CD4-positive, alpha-beta memory T cell (primary cell): ENCODE measurements at places on chromosomes 4 and X.

DNA sequence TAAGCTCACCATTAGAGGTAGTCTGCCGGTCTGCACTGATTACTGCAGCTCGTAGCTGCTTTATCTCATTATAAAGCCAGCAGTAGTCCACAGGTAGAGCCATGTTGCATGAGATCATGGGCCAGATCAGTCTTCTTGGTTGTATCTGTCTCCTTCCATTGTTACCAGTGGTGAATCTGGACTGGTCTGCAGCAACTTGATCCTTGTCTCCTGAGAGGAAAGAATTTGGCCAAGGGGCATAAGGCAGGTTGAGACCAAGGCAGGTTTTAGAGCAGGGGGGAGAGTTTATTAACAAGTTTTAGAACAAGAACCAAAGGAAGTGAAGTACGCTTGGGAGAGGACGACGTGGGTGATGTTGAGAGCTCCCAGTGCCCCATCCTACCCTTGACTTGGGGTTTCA, 228.5 kb downstream of the STIM2 start:
- no peak for DNase-seq

GRCh38 chrX:12798601-12799000, 7.4 kb downstream of the PRPS2 start:
- no peak for DNase-seq

DNA sequence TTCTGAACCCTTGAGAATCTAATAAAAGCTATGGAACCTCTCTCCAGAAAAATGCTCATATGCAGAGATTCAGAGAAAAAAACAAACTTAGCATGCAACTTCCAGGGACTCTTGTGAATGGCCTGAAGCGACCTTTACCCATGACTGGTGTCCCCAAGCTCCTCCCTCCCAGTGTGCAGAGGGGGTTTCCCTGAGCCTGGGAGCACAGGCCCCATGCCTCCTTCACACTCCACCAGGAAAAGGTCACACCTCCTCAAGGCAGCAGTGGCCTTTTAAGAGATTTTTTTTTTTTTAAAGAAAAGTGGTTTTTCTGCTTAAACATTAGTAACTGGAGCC, 13.3 kb upstream of the UBA6 start:
- DNase-seq, result no peak

- no peak for DNase-seq
Observed at GRCh38 chr4:57351731-57352130, 241.5 kb upstream of the IGFBP7 start.

DNA sequence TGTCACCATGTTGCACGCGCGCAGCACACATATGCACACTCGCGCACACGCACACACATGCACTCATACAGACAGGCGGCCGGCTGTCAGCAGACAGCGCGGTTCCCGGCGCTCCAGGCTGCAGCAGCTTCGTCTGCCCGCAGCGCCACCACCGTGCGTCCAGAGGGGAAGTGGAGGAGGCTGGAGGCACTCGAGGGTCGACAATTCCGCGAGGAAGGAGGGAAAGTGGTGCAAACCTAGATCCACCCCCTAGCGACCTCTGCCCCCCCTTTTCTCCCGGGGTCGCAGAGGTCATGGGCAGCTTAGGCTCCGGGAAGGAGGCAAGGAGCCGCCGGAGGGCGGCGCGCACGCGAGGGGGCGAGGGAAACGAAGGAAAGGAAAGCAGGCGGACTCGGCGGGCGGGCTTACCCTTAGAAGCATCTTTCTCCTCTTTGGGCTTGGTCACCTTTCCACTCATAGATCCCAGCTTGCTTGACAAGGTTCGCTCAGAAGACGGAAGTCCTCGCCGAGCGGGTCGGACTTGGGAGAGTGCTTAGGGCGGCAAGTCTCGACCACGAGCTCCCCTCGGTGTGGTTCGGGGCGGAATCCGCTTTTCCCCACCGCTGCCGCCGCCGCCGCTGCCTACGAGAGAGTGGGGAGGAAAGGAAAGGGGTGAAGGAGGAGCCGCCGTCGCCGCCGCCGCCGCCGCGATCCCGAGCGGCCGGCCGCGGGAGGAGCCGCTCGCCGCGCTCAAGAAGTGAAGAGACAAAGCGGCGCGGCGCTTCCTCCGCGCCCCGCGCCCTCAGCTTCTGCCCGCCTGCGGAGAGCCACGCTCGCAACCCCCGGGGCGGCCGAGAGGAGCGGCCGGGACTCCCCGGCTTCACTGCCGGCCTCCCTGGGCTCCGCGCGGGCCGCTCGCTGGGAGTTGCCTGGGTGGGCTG, 326.6 kb upstream of the F9 start:
- no peak for DNase-seq

GRCh38 chr4:43379016-43379415, 486.5 kb downstream of the GRXCR1 start:
- no peak for DNase-seq

DNA sequence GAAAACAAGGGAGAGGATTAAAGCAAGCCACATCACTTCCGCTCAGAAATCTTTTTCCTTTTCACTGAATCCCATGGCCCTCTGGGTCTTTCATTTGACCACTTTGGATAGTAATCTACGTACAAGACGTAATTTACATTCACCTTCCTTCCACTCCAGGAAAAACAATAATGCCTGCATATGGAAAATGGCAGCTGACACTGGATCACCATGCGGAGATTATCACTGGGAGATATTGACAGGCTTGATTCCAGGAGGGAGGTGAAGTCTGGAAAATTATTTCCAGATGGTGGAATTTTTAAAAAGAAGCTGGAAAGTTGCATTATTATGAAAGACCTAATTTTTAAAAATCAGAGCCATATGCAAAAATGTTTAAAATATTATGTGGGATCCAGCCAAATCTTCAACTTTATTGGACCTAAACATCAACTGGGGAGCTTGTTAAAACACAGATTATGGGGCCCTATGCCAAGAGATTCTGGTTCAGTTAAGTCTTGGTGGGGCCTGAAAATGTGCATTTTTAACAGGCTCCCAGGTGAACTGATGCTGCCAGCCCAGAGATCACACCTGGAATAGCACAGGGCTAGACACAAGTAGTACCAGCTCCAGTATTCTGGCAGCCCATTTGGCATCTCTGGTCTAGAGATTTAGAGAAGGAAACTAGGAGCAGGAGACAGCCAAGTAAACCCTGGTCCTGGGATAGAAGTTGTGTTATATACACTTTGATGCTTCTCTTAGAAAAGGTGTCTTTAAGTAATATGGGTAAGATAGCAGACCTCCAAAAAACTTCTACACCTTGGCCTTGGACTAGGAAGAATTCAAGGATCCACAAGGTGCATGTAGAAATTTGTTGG, 290.3 kb upstream of the LDB2 start:
- DNase-seq, result no peak

DNA sequence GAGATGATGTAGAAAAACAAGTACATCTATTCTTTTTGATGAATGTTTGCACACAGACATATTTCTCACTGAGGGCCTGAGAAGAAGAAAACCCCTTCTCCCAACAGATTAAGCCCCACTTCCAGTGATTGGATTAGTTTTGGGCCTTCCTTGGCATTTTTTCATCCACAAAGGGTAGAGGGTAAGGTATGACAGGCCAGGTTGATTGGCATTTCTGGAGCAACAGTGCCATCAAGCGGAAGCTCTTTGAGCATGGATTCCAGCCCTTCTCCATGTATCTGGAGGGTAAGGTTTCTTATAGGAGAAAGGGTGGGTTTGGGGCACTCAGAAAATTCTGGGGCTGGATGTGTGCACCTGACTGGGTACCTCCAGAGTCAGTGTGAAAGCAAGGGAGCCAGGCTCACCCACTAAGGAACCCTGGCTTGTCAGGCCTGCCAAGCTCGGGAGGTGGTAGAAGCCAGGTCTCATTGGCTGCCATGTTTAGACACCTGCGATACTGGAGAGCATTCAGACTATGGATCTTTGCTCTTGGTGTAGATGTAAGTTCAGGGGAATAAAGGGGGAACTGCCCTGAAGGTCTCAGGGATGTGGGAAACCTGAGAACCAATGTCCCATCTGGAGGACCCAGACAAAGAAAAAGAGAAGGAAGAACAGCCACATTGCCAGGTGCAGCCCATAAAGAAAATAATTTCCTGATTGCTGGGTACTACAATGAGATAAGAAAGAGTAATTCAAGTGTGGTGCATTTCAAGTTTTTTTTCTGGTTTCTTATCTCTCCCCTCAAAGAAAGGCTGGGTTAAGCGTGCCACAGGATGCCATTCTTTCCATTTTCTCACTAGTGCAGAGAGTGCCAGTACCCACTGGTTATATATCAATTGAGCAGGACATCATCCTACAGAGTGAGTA, 222.3 kb upstream of the AGTR2 start:
- no peak for DNase-seq

GRCh38 chr4:105933083-105933482, 37.8 kb downstream of the NPNT start:
- DNase-seq, result no peak

DNA sequence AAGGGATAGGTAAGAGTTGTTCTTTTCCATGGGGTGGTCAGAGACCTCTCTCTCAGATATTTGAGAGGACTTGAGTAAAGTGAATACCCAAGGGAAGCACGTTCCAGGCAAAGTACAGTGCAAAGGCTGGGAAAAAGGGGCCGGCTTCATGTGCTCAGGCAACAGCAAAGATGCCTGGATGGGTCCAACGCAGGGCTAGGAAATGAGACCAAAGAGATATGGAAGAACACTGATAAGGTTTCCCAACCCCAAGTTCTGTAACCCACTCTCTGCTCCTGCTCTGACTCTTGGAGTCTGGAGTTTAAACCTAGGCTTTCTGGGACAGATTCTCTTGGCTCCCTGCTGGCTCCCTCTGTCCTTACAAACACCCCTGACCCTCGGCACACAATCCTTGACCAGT, 36.2 kb upstream of the PROM1 start:
- no peak for DNase-seq

DNA sequence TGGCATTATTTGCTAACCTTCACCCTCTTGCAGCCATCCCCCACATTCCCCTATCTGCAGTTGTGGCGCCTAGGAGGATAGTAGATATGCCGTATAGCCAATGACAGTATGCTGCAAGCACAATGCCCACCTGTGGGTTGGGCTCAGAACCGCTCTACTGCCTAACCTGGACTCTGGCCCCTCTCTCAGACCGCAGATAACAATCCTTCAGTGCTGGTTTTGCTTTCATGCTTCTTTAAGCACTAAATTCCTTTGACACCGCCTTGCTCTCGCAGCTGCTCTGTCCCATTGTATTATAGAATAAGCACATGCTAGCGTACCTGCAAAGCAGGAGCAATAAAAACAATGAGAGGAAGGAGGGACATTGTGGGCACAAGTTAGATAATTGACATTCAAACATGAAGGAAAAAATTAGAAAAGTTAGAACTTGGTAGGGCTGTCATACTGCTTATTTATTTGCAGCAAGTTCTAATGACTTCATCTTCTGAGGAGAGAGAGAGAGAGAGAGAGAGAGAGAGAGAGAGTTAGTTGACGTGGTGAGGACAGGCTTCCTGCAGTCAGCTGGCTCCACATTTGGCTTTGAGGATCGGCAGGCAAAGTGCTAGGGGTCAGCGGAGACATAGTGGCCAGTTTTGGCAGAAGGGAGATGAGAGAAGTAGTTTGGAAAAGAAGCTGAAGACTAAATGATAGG, 55.8 kb downstream of the WWC2 start:
- DNase-seq, result no peak

GRCh38 chrX:13001097-13001496, 26.2 kb downstream of the TMSB4X start:
- DNase-seq, result no peak

DNA sequence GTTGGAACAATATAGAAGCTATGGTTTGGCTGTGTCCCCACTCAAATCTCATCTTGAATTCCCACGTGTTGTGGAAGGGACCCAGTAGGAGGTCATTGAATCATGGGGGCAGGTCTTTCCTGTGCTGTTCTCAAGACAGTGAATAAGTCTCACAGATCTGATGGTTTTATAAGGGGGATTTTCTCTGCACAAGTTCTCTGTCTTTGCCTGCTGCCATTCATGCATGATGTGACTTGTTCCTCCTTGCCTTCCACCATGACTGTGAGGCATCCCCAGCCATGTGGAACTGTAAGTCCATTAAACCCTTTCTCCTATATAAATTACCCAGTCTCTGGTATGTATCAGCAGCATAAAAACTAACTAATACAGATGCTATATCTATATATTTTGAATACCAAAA, 135.2 kb upstream of the EDNRA start:
- no peak for DNase-seq

DNA sequence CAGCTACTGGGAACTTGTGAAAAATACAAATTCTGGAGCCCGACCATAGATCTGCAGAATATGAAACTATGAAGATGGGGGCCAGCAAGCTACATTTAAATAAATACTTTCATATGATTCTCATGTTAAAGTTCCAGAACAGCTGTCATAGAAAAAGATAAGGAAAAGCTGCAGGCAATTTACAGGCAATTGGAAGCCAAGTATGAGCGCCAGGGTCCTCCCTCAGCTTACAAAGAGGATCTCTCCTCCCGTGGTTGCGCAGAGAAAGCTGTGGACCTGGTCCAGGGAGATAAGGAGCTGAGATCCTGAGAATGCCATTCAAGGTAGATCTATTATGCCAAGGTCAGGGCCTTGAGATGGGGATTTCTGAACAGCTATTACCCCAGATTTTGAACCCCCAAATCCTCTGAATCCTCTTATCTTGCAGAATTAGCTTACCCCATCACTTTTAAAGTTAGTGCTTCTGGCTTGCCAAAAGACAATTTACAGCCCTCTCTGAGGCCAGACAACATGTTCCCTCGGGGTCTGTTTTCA, 25.6 kb upstream of the FRAS1 start:
- DNase-seq, result no peak

GRCh38 chr4:162732876-162733275, 433.8 kb downstream of the NAF1 start:
- DNase-seq, result no peak

DNA sequence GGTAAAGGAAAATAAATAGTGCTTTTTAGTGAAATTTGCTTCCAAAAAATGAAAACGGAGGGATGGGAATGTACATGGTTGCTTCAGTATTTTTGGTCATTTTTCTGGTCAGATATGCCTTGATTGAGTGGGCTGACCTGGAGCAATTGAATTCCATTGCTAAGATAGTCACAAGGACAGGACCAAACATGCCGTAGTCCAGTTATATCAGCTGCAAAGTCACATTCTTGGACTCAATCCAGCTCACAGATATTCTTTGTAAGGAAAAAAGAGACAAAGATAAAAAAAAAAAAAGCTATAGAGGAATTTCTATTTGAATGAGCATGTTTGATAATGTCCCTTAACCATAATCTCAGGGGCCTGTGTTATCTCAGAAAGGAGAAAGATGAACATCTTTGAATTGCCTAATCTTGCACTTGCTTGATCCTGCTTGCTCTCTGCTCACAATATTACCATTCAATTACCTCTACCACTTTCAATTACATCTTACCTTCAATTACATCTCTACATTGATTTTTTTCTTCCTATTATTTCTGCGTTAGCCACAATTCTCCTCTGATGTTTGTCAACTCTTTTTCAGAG, 75.4 kb upstream of the PACRGL start:
- no peak for DNase-seq

DNA sequence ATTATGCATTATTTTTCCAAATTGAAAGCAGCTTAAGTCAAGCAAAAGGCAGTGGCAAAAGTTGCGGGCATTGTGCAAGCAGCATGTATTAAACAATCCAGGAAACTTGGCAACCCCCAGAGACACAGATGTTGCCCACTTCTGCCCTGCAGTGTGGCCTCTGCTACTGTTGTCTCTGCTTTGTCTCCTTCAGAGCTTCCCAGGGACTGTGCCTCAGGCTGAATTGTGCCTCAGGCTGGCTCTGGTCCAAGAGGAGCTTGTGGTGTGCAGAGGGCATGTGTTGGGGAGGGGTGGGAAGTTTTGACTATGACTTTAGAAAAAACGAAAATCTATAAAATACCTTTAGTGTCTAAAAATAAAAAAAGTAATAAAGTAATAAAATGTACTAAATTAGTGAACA, 201.4 kb downstream of the CCSER1 start:
- no peak for DNase-seq
